ENCODE measurements at places on chromosomes 1 and 21.

DNA sequence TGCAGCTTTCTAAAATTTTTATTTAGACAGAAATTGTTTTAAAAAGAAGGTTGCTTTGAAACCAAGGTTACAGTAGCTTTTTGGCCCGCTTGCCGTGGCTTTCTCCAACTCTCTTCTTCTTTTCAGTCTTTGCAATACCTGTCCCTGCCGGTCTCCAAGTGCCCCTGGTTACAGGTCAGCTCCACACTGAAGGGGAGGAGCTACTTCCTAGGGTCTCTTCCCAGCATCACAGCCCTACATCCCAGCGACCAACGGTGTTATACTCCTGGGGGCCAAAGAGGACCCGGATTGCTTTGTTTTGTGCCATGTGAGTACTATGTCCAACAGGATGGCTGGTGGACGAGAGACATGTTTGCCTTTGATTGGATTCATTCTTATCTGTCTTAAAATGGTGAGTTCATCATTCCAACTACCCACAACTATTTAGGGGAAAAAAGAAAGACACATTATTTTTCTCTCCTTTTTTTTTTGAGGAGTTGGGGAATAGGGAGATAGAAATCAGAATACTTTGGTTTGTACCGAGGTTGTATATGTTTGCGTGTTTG, at the start of gene FNDC7:
TSS of gene FNDC7 (plus strand) at position 303 of the 545 bp plus-strand sequence. CDS start at position 329, 26 bp downstream.
- no peak for DNase-seq

- no peak for DNase-seq
Measured at GRCh38 chr1:156496211-156496761, 4.3 kb downstream of the MEF2D start.

DNA sequence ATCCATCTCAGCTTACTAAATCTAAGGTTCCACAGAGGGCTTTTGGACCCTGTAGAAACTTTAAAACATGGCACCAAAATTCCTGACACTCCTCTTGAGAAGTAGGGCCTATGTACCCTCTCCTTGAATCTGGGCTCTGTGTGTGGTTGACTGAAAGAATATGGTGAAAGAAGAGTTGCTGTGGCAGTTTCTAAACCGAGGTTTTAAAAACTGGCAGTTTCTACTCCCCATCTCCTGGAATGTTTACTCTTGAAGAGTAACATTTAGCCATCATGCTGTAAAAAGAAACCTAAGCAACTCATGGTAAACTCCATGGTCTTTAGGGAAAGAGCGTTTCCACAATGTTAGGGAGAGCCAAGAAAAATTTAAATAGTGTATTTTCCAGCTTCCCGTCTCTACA, 4.6 kb upstream of the CMPK1 start:
- no peak for DNase-seq

- no peak for DNase-seq
Measured at GRCh38 chr1:228194436-228194835, 13.4 kb upstream of the OBSCN start.

GRCh38 chr1:10507111-10507879, 32.5 kb downstream of the PEX14 start:
- DNase-seq: no peak

GRCh38 chr21:41098076-41098475, 69.9 kb upstream of the BACE2 start:
- no peak for DNase-seq
